ENCODE measurements at places on chromosomes 2 and 18.

DNA sequence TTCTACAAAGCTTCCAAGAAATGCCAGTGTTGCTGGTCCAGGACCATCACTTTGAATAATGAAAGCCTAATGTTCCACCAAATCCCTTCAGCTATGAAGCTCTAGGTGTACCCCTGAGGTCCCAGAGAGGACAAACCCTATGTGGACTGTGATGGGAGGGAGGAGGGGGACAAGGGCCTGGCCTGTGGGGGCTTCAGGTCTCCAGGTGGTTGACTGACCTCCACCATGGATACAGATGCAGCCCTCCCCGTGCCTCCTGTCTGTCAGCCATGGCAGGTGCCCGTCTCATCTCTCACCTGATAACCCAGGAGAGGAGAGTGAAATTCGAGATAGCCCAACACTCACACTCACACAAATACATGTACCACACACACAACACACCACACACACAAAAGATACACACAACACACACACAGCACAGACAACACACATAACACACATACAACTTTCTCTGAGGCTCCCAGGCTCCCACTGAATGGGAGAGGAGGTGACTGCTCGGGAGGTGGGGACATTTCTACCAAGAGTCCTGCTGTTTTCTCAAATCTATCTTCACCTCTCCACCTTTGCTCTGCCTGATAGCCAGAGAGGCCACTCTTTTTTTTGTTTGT, 12.8 kb upstream of the RHOB start:
- no peak for DNase-seq

- no peak for DNase-seq
Observed at GRCh38 chr2:182716650-182716979, 558 bp downstream of the DNAJC10 start.

- DNase-seq: no peak
Observed at GRCh38 chr2:106758901-106759497, 127.0 kb downstream of the ST6GAL2 start.

DNA sequence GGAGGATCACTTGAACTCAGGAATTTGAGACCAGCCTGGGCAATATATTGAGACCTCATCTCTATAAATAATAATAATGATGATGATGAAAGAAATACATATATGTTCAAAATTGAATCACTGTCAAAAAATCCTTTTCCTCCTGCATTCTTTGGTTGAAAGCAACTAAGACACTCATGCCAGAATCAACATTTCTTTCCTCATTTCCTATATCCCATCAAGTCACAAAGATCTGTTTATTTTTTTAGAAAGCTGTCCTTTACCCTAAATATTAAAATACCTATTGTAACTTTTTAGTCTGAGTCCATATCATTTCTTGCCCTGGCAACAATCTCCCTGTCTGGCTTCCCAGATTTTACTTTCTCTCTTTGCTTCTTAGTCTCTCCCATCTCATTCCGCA, 31.8 kb upstream of the PPP4R3B start:
- DNase-seq: no peak

DNA sequence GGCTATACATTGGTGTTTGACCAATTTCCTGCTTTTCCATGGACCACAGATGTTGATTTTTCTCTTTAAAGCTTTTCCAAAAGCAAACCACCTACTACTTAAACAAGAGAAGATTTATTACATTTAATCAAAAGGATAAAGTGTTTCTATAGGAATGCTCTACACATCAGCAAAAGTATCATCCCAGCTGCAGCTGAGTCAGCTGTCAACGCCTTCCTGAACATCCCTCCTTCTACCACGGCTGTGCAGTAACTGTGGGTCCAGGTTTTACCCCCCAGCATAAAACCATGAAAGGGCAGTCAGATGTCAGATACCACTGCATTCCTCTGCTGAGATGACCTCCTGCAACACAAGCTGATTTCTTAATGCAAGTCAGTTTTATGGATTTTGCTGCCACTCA, 524.5 kb upstream of the MEX3C start:
- no peak for DNase-seq

- no peak for DNase-seq
Observed at GRCh38 chr18:13393338-13393737, 174.8 kb downstream of the LDLRAD4 start.

- no peak for DNase-seq
Observed at GRCh38 chr2:158094487-158095092, 7.1 kb upstream of the UPP2 start.

DNA sequence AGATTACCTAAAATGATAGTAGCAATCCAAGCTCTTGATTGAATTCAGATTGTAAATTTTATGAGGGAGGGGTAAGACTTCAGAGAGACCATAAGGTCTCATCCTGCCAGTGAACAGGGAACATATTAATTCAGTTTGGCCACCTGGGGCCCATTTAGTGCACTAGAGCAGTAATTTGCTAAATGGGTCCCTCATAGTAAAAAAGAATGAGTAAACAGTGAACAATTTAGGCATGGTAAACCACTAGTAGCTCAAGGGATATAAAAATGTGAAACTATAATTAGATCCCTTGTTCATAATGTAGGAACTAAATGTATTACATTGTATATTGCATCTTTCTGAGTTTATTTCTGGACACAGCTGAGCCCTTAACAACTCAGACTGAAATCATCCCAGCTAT, 4.9 kb upstream of the PHLPP1 start:
- DNase-seq: peak; percentile 71

DNA sequence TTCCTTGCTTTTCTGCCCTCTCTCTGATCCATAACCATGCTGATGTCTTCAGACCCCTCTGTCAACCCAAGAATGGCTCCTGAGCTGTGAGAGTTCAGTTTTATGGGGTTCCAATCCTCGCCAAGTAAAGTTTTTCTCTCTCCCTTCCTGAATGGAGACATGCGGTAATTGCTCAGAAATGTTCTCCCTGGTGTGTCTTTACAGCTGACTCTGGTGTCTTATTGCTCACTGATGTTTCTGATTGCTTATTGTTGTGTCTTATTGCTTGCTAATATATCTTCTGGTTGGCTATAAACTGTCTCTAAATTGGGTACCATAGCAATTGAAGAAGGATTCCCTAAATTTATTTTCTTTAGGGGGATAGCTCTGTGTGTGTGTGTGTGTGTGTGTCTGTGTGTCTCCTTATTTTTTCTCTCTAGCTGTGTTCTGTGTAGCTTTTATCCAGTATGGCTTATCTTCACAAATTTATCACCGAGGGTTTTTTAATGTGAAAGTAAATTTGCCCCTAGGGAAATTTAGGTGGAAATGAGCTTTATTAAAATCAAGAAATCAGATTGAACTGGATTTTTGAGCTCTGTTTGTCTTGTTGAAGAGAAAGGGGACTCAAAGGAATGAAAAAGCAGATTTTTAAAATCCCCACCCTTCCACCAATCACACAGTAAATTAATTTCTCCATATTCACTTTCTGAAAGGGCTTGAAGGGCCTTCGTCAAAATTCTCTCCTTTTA, 19.5 kb downstream of the MGAT5 start:
- DNase-seq: no peak

GRCh38 chr2:234714711-234715110, 217.8 kb upstream of the ARL4C start:
- DNase-seq: no peak

DNA sequence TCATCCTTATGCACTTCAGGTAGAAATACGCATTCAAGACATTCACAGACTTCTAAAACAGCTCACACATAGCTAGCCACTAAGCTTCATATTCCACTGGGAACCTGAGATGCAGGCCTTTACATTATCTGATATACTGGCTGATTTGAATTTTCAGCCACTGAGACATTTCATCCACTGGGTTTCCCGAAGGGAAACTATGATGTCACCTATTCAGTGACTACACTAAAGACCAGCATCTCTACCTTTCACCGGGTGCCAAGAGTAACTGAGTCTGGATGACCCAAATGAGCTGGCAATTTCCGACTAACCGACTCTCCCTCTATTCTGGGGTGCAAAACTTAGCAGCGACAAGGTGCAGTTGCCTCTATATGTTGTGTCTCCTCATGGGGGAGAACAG, 31.8 kb upstream of the SP140L start:
- DNase-seq: no peak

DNA sequence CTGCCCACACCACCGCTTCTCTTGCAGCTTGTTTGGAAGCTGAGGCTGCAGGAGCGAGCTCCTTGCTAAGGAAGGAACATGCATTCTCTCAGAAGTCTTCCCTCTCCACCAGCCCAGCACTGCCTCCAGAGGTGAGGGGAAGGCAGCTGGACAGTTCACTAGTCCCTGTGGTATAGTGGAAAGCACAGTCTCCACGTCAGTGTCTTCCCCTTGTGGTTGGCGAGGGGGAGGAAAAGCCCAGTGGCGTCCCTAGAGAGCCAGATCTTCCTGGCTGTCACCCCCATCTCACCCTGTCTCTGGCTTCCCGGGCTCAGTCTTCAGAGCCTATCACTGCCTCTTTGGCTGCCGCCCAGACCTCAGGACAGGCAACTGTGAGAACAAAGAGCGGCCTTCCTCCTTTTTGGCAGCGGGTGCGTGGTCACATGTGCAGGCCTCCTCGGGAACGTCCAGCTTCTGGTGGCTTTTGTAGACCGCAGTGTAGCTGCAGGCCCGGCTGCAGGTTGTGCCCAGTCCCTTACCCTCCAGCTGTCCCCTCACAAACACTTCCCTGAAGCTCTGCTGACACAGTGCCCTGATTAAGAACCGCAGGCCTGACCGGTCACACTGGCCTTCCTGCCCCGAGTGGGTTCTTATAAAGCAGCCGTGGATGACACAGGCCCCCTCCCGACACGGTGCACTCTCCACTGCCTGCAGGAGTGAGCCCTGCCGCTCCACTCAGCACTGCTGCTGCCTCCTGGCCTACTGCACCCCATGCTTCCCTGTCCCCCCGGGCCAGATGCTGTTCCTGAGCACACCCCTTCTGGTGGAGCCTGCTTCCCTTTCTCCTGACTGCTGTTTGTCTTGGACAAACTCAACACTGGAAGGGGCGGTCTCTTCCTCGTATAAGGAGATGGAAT, 90.9 kb downstream of the RNF144A start:
- DNase-seq: no peak

DNA sequence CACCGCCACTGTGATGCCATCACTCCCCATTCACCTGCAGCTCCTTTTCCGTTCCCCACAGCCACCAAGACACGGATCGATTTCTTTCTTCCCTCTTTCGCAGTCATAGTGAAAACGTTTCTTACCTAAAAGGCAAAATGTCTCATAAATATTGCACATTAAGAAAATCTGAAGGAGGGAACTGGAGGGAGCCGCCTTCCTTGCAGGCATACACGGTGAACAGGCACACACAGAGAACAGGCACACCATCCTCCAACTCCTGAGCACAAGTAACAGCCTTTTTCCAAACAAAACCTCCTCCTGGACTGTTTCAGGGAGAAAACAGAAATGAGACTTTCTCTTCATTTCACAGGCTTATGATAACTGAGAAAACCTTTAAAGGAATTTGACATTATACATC, 17.0 kb downstream of the MRPS5 start:
- no peak for DNase-seq

GRCh38 chr18:60987963-60988362, 345.3 kb upstream of the CDH20 start:
- DNase-seq: no peak

GRCh38 chr2:152525277-152525838, 190.4 kb downstream of the FMNL2 start:
- DNase-seq: no peak

DNA sequence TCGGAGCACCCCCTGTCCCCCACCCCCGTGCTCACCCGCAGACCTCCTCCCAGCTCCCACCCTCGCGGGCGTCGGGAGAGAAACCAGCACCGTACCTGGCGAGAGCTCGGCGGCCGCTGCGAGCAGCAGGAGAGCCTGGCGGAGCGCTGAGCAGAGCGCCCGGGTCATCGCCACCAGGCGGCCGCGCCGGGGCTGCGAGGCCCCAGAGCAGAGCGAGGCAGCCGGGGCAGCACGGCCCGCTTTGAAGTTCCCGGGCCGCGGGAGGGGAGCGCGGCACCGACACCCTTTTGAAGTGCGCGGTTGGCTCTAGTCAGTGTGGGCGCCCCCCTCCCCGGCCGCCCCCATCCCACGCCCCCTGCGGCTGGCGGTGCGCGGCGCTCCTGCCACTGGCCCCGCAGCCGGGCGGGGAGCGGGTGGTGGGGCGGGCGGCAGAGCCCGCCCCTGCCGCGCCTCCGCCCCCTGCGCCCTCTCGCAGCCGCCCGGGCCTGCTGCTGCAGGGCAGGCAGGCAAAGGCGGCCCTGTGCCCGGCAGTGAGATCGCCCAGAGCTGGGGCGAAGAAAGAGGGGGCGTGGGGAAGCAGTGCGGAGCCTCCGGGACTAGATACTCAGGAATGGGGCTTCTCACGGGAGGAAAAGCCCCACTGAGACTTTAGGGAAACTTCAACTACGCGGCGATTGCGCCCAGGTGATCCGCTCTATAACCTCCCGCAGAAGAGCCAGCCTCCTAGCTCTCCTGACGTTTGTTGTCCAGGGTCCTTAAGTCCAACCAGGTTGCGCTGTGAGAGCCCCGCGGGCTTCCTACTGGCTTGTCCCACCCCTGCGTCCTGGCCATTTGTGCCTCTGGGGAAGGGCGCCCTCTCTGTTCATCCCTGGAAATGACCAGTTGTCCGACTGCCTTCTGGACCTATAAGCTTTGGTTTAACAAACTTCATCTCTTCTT, at the start of gene ACVR1C:
TSS of gene ACVR1C (minus strand) at position 388 of the 939 bp plus-strand sequence. CDS start at position 168, 220 bp downstream.
- no peak for DNase-seq

- no peak for DNase-seq
Observed at GRCh38 chr2:207758025-207758424, 11.7 kb downstream of the FZD5 start.

DNA sequence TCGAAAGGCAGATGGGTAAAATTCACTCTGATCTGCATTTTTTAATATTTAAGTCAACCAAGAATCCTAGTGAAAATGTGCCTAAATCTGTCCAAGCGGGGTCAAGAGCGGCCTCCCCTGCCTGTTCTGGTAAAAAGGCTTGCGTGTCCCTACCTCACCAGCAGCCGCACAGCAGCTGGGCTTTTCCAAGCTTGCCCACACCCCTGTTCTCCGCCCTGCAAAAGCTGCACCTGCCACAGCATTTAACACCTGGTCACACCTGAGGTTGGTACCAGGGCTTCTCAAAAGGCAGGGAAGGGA, 25.8 kb upstream of the TMEM182 start:
- no peak for DNase-seq

- DNase-seq: no peak
Observed at GRCh38 chr2:96131813-96132745, 6.2 kb downstream of the ASTL start.

- DNase-seq: no peak
Observed at GRCh38 chr2:181142514-181142913, 162.1 kb downstream of the UBE2E3 start.

GRCh38 chr2:108548208-108549003, 14.1 kb downstream of the LIMS1 start:
- no peak for DNase-seq

- DNase-seq: no peak
Observed at GRCh38 chr2:191835539-191836350, 11.1 kb downstream of the CAVIN2 start.

GRCh38 chr18:35183886-35184285, 56.9 kb upstream of the ZNF397 start:
- DNase-seq: no peak

GRCh38 chr2:37820471-37820986, 104.6 kb upstream of the RMDN2 start:
- no peak for DNase-seq

GRCh38 chr2:37602702-37603101, 68.7 kb downstream of the CDC42EP3 start:
- no peak for DNase-seq

Measured in BJ (cell line).